Hematopoietic multipotent progenitor cell treated with erythropoietin and hydrocortisone succinate and interleukin-3 and kit ligand, for 6 days (in vitro differentiated cells): ENCODE measurements at places on chromosomes 1 and 21.

- no peak for DNase-seq
Measured at GRCh38 chr1:162300057-162300917, 76.4 kb downstream of the SPATA46 start.

GRCh38 chr1:247829656-247830055, 5.7 kb upstream of the OR14A16 start:
- no peak for DNase-seq

- DNase-seq: peak; percentile 91
Measured at GRCh38 chr21:16330082-16330907, 600.5 kb downstream of the USP25 start.

- peak; percentile 75 for DNase-seq
Measured at GRCh38 chr1:109719337-109719837, 7.3 kb downstream of the GSTM5 start.

DNA sequence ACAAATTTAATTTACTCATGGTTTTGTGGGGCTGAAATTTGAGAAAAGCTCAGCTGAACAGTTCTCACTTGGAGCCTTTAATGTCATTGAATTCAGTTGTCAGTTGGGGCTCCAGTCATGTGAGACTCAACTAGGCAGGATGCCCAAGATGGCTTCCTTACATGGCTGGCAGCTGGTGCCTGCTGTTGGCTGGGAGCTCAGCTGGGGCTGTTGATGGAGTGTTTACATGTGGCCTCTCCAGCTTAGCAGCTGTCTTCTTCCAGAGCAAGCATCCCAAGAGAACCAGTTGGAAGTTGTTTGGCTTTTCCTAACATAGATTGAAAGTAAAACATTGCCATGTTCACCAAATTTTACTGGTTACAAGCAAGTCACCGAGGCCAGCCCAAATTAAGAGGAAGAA, 81.8 kb upstream of the KCNA3 start:
- no peak for DNase-seq

GRCh38 chr1:7912145-7912544, 28.5 kb downstream of the TNFRSF9 start:
- no peak for DNase-seq

DNA sequence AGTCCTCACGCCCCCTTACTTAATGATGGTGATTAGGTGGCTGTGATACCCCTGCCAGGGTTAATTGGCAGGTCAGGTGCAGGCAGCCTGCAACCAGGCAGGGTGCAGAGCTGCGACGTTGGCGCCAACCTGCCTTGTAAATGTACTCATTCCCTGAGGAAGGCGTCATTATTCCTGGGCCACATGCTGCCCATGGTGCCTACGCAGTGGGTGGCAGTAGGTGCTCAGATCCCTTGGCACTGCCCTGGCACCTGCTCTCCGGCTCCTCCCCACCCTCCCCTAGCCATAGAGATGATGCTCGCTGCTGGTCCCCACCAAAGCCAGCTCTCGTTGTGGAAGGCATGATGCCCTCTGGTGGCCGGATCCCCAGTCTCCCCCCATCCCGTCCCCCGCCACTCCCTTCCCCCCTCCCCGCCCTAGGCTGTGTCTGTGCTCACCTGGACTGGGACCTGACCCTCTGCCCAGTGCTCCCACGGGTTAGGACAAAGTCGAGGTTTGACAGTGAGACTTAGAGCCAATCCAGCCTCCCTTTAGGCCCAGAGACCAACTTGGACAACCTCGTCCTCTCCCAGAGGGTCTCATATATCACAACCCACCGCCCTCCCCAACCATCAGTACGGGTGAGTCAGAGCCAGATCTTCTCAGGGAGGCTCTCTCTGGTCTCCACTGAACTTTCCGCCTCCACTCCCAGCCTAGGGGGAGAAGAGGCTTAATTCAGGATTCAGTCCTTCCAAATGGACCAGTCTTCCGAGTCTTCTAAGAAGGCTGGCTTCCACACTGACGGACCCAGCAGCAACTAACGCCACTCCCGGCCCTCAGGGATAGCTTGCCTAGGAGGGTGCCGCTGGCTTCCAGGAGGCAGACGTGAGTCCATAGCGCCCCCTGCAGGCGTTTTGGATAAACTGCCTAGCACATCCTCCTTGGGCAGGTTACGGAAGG, 5.7 kb downstream of the KRTCAP2 start:
- DNase-seq: peak; percentile 97

DNA sequence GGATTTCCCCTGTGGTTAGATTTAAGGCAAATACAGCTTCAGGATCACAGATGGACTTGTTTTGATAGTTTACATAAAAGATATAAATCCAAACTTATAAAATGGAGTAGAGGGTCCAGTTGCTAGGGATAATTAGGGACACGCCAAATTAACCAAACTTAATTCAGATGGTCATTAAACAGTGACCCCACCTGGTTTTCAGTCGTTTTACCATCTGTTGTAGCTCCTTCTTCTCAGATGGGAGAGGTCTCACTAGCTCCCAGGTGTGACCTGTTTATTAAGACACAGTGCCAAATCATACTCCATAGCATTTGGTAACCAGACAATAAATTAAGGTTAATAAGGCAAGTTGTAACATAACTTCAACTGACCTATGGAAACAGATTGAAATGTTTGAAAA, 8.1 kb upstream of the GADD45A start:
- DNase-seq: no peak

- peak; percentile 29 for DNase-seq
Measured at GRCh38 chr1:243267471-243267880, 11.6 kb downstream of the SDCCAG8 start.

- no peak for DNase-seq
Measured at GRCh38 chr1:166980383-166980782, 5.0 kb upstream of the ILDR2 start.

DNA sequence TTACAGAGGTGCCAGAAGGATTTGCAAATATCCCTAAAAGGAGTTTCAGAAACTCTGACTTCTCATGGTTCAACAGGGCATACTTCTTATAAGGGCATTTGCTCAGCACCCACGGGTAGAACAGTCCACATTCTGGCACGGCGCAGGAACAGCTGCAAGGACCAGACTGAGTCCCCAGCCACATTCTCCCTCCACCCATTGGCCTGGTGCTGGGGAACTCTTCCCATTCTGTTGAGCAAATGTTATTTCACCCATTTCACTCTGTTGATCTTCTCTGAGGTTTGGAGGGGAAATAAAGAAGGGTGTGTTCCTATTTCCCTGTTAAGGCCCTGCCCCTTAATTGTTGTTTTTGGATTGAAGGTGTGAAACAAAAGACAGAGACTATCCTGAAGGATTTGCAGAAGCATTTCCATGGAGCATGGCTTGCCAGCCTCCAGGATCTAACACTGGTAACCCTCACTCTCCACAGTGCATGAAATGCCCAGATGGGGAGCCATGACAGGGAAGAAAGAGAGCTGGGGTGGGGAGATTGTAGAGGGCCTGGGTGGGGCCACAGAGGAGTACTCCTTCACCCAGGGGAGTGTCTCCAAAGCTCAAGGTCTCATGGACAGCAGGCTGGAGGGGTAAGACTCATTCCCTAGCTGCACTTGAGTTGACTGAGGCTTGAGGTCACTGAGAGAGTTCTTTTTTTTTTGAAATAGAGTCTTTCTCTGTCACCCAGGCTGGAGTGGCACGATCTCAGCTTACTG, 35.0 kb downstream of the INAVA start:
- peak; percentile 15 for DNase-seq

- peak; percentile 83 for DNase-seq
Measured at GRCh38 chr21:39441502-39442475, 3.8 kb downstream of the LCA5L start.

DNA sequence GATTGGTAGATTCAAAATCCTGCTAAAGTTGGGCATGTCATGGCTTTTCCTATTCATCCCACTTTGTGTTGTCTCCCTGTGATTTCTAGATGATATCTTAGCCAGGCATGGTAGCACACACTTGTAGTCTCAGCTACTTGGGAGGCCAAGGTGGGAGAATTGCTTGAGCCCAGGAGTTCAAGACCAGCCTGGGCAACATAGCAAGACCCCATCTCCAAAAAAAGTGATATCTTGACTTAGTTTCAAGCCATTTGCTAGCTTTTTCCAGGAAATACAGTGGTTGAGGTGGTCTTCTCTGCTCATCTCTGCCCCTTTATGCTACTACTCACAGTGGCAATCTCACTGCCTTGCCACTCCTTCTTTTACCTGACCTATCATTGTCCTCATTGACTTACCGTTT, 12.3 kb upstream of the HAX1 start:
- no peak for DNase-seq

DNA sequence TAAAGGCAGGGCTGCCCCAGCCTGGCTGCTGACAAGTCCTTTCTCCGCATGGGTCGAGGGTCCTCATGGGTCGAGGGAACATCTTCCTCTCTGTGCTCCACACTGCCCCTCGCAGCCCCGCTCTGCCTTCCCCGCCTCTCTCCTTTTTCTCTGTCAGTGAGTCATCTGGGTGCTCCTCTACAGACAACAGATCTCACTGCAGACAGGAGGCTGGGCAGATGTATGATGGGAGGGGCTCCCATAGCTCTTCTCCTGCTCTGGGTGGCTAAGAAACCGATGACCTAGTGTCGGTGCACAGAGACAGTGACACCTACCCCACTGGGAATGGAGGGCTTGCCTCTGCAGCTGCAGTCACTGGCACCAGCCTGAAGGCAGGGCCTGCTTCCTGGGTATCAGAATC, 5.5 kb downstream of the KCNA10 start:
- DNase-seq: no peak

- DNase-seq: no peak
Measured at GRCh38 chr21:33169359-33169758, 60.4 kb upstream of the IFNAR2 start.

DNA sequence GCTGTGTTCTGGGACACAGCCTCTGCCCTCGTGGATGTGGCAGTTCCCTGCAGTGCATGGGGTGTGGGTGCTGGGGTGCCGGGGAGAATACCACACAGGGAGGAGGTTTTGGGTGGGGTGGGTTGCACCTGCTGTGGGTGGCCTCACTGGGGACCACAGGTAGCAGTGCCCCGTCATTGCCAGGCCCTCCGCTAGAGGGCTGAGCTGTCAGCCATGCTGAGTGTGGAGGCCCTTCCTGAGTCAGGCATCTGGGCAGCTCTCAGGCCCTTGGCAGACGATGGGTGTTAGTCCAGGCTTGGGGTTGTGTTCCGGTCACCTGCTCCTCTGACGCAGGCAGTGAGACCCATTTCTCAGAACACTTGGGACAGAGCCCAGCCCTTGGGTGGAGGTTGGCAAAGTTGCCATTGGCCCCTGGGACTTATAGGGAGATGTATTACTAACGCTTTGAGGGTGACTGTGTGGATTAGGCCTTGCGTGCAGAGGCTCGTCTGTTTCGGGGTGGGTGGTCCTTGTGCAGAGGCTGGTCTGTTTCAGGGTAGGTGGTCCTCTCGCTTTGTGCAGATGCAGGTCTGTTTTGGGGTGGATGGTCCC, 23.9 kb downstream of the PCNT start:
- DNase-seq: peak; percentile 12

- DNase-seq: no peak
Measured at GRCh38 chr1:21299780-21300395, 9.6 kb upstream of the ECE1 start.

DNA sequence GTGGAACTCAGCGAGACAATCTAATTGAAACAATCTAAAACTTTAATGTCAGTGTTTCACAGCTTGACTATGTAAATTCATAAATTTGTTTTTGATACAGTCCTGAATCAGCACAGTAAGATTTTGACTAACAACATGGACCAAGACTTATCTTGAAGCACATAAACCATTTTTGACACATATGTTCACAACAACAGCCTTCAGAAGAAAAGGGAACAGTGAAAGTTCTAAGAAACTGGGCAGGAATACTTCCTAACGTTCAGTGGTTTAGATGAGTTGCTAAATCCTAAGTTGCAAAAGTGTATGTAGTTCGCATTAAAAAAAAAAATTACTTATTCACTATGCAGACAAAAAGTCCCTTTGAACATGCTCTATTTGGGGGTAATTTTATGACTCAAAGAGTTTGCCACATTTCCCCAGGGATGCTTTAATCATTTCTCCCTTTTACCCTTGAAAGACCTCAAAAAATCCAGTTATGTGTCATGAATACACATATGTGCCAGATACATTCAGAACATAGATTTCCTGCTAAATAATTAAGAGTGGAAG, 120.2 kb downstream of the MRPL39 start:
- peak; percentile 78 for DNase-seq

- peak; percentile 52 for DNase-seq
Measured at GRCh38 chr1:200861937-200862647, 10.7 kb upstream of the GPR25 start.

DNA sequence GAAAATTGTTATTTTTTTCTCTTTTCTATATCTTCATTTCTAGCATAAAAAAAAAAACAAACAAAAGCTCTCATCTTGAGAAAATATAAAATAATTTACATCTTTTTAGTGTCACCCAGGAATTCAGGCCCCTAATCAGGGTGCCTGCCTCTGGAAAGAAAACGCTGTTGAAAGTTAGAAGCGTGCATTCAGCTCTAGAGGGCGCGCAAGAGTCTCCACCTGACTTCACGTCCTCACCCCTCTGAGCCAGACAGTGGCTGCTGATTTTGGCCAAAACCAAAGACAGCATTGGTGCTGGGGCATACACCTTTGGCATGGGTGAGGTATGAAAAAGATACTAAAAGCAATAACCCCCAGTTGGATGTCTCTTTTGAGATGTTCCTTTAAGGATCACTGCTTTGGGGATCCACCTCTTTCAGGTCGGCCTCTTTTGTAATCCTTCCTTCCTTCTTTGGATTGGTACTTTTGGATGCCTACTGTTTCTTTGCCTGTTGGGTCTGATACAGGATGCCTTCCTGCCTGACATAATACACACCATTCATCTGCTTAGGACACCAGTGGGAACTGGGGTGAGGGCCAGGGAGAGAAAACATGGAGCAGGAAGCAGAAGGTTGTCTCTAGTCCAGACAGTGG, 77.6 kb upstream of the CHRM3 start:
- DNase-seq: peak; percentile 76

DNA sequence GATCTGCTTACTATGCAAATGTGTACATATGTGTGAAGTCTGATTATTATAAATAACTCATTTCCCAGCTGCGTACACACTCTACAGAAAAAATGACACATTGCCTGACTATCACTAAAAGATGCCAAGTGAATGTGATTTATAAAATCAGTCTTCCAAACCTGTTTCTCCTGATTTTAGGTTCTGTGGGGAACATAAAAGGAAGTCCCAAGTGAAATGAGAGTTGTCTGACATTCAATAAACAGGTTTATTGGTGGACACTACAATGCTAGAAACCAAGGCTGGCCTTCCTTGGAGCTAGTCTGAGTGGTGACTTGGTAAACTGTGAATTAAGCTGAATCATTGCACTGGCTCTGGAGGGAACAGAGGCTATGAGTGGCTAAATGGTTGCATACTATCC, 287.9 kb upstream of the ESRRG start:
- no peak for DNase-seq

- no peak for DNase-seq
Measured at GRCh38 chr1:113747376-113747775, 11.9 kb downstream of the PHTF1 start.

- peak; percentile 4 for DNase-seq
Measured at GRCh38 chr1:165056914-165057313, 299.6 kb downstream of the LMX1A start.

DNA sequence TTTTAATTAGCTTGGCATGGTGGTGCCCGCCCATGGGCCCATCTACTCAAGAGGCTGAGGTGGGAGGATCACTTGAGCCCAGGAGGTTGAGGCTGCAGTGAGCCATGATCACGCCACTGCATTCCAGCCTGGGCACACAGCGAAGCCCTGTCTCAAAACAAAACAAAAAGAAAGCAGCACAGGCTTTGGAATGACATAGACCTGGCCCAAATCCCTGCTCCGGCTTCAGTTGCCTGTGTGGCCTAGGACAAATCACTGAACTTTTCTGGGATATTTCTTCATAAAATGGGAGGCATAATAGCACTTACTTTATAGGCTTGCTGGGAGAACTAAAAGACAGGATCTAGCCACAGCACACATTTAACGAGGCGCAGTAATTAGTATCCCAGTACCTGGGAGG, 2.4 kb downstream of the PEAR1 start:
- no peak for DNase-seq

GRCh38 chr1:58919959-58920321, 136.1 kb upstream of the JUN start:
- DNase-seq: peak; percentile 72
